Fibroblast of lung (primary cell): ENCODE measurements at places on chromosomes 12 and 14.

DNA sequence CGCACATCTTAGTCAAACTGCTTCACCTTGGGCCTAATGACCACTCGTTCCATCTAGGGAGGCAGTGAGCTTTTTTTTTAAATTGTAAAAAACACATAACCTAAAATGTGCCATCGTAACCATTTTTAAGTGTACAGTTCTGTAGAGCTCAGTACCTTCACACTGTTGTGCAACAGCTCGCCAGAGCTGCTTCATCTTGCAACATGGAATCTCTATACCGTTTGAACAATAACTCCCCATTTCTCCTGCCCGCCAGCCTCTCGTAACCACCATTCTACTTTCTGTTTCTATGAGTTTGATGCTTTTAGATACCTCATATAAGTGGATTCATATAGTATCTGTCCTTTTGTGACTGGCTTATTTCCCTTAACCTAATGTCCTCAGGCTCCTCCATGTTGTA lies 196.2 kb downstream of the CHST11 start:
- DNase-seq: no peak

DNA sequence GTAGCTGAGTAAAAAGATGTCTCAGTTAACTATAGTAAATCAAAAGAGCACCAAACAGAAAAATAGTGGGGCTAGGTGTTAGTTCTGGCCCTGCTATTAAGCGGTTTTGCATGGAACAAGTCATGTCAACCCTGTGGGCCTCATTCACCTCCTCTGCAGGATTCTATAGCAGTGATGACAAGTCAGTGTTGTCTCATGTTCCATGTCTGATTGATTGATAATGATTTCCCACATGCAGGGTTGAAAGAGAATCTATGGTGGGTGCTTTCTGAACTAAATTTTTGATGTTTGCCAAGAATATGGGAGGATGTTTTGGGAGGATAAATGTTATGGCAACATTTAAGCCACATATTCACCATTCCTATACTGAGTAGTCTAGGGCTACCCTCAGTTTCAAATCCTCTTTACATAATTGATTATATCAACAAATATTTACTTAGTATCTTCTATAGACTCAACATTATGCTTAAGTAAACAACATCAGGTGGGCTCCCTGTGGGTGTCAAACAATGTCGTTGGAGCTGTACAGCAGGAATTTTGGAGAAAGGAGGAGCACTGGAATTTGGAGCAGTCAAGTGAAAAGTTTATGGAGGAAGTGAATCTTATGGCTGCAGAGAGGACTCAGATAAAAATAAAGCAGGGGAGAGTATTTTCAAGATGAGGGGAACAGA lies 48.6 kb downstream of the IRAK3 start:
- no peak for DNase-seq

DNA sequence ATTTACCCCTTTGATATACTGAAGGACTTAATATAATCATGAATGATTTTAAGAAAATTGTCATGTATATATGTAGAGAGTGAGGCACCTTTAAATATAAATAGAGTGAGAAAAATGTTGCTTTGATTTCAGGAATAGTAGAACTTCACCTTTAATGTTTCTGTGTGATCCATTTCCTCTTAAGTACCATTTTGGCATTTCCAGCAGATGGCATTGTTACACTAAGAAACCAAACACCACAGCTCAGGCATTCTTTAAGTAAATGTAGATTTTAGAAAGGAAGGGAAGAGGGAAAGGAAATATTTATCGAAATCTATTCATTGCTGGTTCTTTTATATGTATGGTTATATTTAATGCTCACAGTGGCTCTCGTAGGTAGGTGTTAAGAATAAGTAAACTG lies 556.7 kb upstream of the FBXO33 start:
- DNase-seq: peak; percentile 55

DNA sequence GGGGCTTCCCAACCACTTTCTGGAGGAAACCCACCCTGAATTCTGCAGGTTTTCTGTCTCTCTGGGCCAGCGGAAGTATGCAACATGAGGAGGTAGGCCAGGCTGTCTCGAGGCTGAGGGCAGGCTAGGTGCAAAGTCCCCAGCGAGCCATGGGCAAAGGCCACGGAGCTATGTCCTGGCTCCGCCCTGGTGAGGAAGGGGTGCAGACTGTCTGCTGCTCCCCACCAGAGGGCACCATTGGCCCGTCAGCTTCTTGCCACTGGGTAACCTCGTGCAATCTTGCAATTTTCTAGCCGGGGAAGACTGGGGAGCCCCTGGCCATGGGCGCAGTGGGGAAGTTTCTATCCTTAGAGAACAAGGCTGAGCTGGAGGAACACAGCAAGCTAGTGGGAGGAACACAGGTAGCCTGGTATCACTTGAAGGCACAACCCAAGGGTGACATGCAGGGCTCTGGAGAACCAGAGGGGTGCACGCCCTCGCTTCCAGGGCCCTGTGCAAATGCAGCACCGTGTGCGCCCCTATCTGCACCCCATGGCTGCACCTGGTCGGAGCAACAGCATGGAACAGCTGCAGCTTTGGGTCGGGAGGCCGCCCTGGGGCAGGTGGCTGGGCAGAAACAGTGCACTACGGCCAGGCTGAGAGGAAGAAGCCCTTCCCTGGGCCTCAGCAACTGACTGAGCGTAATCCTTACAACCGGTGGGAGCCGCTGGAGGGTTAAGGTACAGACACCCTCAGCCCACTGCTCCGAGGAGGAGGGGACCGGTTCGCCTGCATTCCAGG lies 27.6 kb upstream of the RPLP0 start:
- DNase-seq: peak; percentile 70

DNA sequence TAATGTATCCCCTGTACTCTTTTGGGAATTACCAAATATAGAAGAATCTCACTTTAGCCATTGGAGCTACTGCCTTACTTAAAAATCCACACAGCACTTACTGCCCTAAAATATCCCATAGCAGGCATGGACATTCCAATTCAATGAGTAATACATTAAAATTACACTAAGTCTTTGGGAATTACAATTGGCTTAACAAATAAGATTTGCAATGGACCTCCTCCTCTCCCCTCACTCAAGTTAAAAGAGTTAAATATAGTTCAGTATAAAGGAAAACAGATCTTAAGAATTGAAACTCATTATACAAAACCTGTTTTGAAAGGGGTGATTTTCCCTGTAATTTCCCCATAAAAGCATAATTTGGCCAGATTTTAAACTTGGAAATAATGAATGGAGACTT lies 477.1 kb downstream of the SLC16A7 start:
- DNase-seq: peak; percentile 76
